ENCODE measurements at places on chromosomes 5 and 9. TPM values are rescaled to one million over a fixed set of nuclear protein-coding genes. Genes with fewer than 3 reads are reported as not detected.
A peak's percentile ranks its signal among the peaks of the same experiment; 100 is the strongest.

DNA sequence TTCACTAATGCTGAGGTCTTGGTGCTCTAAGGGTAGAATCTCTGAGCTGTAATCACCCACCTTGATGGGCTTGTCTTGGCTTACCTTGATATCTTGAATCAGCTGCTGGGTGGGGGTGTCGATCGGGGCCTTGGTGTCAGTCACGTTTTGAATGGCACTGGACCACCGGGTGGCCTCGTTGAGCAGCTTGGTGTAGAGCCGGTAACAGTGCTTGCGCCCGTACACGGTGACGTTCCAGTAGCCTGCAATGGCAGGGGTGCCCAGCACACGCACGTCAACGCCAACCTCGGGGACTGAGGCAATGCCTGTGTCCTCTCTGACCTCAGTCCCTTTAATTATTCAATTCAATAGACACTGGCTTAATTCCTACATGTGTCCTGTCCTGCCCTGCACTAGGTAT lies 63.1 kb upstream of the RETREG1 start:
- peak; percentile 67 for DNase-seq

DNA sequence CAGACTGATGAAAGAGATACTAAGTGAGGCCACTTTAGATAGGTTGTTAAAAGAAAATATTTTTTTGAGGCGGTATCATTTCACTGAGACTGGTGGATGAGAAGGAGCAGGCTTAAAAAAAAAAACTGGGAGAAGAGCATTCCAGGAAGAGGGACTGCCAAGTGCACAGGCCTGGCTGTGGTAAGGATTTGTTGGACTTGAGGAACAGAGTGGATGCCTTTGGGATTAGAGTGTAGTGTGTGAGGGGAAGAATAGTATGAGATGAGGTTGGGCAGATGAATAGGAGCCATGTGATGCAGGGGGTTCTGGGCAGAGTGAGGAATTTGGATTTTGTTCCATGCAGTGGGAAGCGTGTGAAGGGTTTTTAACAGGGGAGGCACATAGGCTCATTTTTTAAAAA lies 57.9 kb downstream of the PBX3 start:
- no peak for DNase-seq

- no peak for DNase-seq
These were observed 50.7 kb upstream of the VLDLR start for GRCh38 chr9:2570615-2571479.

DNA sequence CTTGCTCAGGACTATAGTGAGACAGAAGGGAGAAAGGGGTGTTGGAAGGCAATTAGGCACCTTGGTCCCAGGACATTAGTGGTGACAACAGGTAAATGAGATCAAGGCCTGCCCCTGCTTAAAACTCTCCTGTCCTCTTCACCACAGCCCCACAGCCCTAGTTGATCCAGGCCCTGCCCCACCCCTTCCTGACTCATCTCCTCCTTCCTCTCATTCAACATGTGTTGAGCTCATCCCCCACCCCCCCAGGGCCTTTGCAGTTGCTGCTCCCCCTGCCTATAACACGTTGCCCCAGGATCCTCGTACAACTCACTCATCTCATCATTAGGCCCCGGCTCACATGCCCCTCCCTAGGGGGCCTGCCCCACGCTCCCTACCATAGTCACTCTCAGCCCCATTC lies 66.8 kb downstream of the TSPAN17 start:
- DNase-seq = no peak

GRCh38 chr5:169025491-169025890 lies 275.4 kb downstream of the SLIT3 start:
- DNase-seq = no peak

- no peak for DNase-seq
These were observed 123.9 kb upstream of the PUM3 start for GRCh38 chr9:2967766-2968165.

DNA sequence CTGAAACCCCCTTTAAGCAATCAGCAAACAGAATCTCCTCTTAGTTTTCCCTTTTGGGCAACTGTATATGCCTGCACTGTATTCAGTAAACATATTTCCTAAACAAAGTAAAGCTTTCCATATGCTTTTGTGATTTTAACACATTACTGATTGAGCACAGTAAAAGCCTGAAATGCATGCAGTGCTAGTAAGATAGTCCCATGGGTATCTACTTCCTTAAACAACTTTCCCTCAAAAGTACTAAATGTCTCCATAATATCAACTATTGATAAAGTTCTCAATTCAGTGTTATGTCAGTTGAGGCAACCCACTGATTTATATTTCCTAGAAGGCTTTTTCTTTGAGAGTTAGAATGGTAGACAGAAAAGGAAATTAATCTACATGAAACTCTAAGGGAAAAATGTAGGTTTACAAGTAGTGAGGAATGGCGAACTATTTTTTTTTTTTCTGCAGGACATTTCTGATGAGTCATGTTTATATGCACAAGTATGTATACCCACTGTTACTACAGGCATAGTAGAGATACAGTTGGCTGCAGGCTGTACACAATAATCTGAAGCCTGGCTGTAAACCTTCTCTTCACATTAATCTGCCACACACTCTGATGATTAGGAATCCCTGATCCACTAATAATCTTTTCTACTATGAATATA lies 31.2 kb upstream of the CEP120 start:
- no peak for DNase-seq

The CDHR2 gene
- total RNA-seq = 0.21 TPM

The TXNDC8 gene
- not detected for total RNA-seq

- DNase-seq = no peak
These were observed 286.6 kb upstream of the POU5F2 start for GRCh38 chr5:94028001-94028400.

The NR2F1 gene
- total RNA-seq = not detected
